ENCODE measurements at places on chromosomes 5 and 9.

DNA sequence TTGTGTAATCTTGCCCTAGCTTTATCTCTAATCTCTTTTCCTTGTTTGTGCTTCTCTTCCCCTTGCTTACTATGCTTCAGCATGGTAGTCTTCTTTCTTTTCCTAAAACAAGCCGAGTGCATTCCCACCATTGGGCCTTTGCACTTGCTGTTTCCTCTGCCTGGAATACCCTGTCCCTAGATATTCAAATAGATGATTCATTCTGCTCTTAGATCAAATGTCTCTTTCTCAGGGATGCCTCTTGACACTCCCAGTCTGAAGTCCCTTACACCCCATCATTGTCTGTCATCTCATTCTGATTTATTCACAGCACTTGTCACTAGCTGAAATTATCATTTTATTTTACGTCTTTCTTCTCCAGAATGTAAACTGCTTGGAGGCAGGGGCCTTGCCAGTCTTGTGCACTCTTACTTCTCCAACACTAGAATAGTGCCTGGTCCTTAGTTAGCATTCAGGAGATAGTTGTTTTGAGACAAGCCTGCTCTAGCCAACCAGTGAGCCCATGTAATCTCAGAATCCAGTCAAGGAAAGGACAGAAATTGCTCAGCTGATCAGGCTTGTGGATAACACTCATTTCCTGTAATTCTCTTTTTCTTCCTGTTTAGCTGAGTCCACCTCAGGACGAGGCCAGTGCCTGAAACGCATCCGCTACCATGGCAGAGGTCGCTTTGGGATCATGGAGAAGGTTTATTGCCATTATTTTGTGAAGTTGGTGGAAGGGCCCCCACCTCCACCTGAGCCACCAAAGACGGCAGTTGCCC is 25.4 kb downstream of the MRPL22 start:
- DNase-seq: no peak

DNA sequence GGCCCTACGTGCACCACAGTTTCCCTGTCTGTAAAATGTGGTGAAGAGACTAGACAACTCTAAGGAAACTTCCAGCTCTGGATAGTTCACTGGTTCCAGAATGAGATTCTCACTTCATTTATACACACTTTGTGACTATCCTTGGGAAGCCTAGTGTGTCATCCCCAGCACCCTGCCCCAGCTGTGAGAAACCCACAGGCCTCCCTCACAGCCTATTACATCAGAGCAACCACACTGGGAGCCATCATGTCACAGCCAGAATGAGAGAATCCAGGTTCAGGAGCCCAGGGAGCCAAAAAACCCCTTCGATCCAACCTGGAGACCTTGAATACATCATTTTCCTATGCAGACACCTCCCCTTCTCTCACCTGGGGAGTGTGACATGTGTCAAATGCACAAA is 21.0 kb upstream of the HAND1 start:
- DNase-seq: no peak

- no peak for DNase-seq
Observed at GRCh38 chr5:54867310-54867944, 118.0 kb downstream of the ESM1 start.

DNA sequence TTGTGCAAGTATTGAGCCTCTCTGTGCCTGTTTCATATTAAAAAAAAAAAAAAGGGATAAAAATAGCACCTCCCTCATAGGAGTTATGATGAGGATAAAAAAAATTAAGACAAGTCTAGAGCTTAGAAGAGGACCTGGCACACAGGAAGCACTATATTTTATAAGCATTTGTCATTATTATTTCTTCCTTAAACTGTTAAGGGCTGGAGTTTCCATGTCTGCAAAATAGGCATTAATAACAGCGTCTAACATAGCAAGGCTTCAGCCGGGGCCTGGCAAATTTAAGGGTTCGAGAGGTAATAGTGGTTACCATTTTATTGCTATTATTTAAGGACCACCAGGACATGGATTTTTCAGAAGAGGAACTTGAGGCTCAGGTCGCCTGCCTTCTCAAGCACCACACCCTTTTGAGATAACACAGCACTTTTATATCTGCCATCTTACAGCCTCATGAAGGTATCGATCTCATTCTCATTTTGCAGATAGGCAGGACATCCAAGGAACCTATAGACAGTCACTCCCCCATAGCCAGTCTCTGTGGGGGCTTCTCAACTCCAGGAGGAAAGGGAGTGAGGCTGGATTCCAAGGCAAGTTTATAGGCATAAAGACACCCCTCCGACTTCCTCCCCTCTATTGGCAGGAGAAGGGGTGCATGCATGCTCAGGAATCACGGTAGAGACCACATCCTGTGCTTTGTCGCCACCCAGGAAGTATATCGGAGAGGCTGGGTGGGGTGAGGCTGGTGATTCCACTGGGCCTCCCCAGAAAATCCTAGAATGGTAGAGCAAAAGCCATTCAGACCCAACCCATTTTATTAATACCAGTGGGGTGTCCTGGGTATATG is 2.4 kb downstream of the ANXA6 start:
- no peak for DNase-seq

DNA sequence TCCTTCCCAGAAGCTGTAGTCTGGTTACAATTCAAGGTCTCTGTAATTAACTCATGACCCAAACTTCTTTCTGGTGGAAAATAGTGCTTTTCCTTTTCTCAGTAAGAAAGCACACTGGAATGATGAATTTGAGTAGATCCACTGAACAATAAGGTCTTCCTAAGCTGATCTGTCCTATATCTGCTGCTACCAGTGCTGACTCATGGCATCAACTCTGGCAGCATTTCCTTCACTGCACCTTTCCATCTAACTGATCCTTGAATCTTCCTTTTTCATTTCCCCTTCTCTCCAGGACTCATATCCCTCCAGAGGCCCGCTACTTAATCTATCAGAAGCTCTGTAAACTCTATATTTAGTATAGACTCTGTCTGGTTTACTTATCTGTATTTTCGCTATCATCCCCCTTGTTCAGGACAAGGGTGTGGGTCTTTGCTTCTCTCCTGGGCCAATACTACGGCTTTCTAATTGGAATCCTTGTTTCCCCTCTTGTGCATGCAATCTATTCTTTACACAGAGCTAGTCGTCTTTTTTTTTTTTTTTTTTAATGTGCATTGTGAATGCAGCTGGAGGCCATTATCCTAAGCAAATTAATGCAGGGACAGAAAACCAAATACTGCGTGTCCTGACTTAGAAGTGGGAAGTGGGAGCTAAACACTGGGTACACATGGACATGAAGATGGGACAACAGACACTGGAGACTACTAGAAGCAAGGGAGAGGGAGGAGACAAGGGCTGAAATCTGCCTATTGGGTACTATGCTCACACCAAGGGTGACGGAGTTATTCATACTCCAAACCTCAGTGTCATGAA is 192.2 kb upstream of the RPS23 start:
- no peak for DNase-seq

- peak; percentile 94 for DNase-seq
Observed at GRCh38 chr5:17249029-17249634, 31.7 kb downstream of the BASP1 start.

DNA sequence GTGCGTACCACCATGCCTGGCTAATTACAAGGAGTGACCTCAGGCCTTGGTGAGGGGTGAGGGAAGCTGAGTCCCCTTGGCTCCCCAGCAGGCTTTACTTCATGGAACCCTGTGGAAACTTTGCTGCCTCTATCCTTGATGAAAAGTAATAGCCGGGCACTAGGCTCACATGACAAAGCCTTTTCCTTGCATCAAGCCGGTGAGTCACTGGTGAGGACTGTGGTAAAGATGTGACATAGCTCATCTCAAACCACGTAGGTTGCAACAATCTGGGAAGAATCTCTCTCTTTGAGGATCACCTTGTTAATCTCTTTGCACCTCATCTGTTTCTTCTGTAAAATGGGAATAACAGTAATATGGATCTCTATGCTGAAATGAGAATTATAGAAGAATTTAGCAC is 116.3 kb upstream of the SLC25A48 start:
- DNase-seq: peak; percentile 69

GRCh38 chr5:29113516-29113915 is 2075.1 kb upstream of the CDH9 start:
- no peak for DNase-seq

GRCh38 chr9:128903871-128904620 is 16.7 kb upstream of the PHYHD1 start:
- DNase-seq: no peak

- DNase-seq: no peak
Observed at GRCh38 chr9:120360046-120360445, 219.9 kb downstream of the CDK5RAP2 start.

DNA sequence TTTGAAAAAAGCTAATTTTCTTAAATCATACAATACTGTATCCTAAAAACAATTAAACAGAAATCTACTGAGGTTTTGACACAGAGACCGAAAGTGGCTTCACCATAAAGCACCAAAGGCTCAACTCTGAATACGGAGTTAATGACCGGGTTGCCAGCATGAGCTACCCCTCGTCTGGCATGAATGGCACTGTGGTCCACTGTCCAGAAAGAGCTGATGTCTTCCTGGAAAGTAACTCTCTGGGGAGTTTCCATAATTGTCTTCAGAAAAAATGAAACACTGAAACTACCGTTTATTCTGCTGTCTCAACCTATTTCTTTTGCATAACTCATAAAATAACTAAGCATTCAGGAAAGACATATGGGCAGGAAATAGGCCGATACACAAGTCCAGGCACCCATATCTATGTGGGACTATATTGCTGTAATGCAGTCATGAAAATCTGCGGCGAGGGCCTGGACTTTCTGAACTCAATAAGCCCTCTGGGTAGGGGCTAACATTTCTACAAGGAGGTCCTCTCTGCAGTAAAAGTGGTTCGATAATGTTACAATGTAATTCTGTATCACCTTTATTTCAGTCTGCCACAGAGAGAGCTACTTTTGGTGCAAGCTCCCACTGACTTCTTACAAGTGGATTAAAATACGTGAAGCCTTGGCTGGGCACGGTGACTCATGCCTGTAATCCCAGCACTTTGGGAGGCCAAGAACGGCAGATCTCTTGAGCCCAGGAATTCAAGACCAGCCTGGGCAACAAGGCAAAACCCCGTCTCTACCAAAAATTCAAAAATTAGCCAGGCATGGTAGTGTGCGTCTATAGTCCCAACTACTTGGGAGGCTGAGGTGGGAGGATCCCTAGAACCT is 52.4 kb downstream of the ANKH start:
- no peak for DNase-seq

GRCh38 chr5:98961665-98962344 is 33.0 kb upstream of the CHD1 start:
- no peak for DNase-seq

- no peak for DNase-seq
Observed at GRCh38 chr9:114291064-114291474, 31.8 kb upstream of the ORM1 start.

DNA sequence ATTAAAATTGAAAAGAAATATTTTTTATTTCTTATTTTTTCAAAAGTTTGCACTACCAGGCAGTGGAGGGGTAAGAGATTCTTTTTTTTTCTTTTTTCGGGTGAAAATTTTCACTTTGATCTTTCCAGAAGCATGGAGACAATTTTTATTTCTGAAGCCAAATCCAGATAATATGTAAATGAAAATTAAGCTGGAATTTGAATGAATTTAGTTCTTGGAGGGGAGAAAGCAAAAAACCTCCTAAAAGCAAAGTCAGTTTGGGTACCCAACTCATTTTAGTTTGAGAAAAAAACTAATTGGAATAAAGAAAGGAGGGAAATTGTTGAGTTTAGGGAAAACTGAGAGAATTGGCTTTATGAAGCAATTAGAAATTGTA is 872 bp downstream of the ZNF618 start:
- no peak for DNase-seq

DNA sequence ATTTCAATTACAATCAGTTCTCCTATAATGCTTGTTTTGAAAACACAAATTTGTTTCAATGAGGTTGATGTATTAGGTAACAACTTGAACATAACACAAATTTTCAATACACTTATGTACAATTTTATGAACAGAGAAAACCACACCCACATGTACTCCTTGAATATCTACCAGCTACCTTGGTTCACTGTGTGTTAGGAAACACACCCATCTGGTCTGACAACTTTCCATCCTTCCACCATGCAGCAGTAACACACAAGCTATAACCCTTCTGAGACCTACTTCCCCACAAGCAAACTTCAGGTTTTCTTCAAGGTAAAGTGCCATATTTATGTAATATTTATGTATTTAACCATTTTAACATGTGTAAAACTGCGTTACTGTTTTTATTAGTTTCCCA is 36.4 kb upstream of the UBQLN1 start:
- no peak for DNase-seq

GRCh38 chr5:169629847-169630548 is 7.1 kb upstream of the DOCK2 start:
- peak; percentile 62 for DNase-seq

DNA sequence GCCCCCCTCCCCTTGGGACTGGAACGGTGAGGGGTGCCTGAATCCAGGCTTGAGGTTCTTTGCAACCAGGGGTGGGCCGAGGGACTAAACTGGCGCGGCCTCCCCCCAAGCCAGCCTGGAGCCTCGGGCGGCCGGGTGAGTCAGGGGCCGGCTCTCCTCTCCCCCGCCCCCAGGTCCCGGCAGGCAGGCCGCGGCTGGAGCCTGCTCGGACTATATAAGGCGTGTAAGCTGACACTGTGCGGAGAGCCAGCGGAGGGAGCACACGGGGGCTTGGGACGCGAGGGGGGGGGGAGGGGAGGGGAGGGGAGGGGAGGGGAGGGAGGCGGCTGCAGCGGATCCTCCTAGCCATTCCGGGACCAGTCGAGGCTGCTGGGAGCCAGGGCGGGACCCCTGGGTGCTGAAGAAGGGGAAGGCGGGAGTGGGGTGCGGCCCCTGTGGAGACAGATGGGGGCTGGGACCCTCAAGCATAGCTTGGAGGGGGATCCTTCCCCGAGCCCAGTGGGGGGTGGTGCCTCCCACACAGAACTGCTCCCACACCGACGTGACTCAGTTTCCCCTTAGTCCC is 595 bp downstream of the PDLIM7 start:
- DNase-seq: no peak

DNA sequence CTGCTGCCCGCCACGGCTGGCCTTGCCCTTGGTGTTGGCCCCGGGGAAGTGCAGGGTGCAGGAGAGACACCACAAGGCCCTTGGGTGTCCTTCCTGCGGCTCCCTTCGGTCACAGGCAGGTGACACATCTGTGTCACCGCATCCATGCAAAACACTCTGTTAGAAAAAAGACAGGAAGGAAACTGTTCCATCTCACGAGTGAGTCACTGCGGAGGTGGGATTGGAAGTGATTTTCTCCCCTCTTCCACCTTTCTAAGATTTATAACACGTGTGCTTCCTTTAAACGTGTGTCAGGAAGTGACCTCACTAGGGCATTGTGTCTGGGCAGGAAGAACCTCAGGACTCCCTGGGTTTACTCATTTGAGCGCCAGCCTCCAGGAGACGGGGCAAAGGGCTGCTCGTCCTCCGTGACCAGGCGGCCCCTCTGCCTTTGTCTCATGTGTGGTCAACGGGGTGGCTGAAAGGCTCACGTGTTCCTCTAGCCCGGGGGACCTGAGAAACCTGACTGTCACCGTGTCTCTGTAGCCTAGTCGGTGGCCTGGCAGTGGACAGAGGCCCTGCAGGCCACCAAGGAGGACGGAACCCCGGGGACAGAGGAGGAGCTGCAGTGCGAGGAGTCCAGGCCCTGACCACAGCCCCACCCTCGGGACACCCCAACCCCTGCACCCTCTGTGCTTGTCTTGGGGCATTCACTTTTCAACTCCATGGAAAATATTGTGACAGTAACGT is 4.9 kb upstream of the LCN1 start:
- no peak for DNase-seq

- no peak for DNase-seq
Observed at GRCh38 chr5:142382186-142382585, 57.4 kb upstream of the SPRY4 start.
